ENCODE measurements at places on chromosomes 5 and 9.

GRCh38 chr9:1050125-1050895, at the start of gene DMRT2:
TSS of gene DMRT2 (plus strand) at chr9:1050357. CDS start at chr9:1051614, 1,257 bp downstream.
- DNase-seq = no peak

DNA sequence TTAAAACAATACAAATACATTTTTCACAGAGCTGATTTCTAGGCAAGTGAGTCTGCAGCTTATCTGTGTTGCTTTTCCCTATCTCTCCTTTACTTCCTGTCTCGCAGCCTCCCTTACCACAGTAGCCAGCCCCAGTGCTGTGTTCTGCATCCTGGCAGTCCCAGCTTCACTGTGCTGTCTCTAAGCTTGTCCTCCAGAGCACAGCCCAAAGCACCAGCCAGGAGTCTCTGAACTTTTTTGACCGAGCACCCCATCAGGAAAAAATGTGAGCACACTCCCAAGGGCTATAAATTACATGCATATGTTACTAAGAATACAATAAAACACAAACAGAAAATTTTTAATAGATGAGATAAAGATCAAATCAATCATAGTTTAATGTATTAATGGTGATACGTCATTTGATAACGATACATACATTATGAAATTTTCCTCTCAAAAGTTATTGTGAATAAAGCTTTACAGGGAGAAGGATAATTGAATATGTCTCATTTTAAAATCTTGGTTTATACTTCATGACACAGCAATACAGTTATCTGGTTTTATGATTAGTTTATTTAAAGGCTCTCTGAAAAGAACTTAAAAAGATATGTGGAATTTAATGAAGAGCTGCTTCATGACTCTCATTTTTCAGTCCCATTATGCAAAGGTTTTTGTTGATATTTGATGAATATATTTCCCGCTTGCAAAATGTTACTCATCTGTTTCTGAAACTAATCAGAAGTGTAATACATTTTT, 7.3 kb upstream of the RHOBTB3 start:
- no peak for DNase-seq

DNA sequence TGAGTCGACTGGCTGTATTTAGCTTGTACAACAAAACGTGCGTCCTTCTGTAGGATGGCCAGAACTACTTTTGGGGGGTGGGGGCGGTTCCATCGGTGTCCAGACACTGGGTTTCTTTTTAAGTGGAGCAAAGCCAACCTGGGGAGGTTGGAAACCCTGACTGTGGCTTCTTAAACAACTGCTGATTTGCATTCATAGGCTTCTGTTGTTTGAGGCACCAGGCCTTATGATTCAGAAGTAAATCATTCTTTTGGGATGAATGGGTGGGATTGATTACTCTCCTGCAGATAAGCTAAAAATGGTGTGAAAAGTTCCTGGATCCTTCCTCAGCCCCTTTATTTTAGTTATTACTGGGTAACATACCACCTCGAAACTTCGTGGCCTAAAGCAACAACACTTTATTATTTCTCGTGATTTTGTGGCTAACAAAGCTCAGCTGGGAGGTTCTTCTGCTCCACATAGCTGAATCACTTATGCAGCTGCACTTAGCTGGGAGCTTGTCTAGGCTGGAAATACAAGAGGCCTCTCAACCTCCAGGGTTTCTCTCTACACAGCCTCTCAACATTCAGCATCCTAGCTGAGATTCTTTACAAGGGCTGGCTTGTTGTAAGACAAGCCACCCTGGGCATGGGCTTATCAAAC, 12.2 kb upstream of the SMIM32 start:
- DNase-seq = no peak

GRCh38 chr5:127757576-127757975, 54.4 kb downstream of the CCDC192 start:
- DNase-seq = no peak

- DNase-seq = no peak
Observed at GRCh38 chr9:113477661-113478060, 14.1 kb downstream of the RGS3 start.

- DNase-seq = no peak
Observed at GRCh38 chr9:127176631-127177030, 54.2 kb upstream of the ANGPTL2 start.

DNA sequence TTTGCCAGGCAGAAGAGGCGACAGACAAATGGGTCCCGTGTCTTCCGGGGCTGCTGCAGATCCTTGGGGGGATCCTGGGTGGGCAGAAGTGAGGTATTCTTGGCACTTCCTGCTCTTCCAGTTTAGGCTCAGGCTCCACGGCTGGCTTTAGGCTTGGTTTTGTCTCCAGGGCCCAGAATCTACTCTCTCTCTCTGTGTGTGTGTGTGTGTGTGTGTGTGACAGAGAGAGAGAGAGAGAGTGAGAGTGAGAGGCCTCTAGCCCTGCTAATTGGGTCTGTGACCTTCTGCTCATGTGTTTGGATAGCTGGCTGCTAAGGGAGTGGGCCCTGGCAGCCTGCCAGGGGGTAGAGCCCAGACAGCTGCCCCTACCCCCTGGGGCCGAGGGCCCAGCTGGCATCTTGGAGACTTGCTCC, 39.3 kb downstream of the CRB2 start:
- DNase-seq = no peak

DNA sequence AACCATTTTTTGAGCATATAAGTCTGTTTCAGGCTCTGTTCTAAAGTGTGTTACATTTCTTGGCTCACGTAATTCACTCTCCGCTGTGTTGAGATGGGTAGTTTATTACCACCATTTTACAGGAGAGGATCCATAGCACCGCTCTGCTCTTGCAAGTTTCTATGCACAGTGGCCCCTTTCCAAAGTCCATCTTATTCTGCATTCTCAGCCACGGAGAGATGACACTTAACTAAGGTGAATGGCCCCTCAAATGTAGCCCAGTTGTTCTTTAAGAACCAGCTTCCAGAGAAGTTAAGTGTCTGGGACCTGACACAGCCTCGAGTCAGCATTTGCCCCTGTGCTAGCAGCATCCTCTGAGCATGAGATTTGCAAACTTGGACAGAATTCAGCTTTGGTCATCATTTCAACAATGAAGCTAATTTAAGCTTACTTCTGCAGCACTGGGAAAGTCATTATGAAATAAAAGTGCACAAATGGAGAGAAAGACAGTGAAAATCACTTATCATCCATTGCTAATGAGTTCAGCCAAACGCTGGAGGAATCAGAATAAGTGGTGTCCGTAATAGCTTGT, 61.9 kb downstream of the FAM78A start:
- DNase-seq = no peak

- no peak for DNase-seq
Observed at GRCh38 chr5:95989283-95990048, 27.8 kb upstream of the ELL2 start.

GRCh38 chr5:65623482-65623881, 651 bp downstream of the TRIM23 start:
- DNase-seq = no peak

GRCh38 chr5:148781766-148782165, 44.6 kb upstream of the ADRB2 start:
- DNase-seq = no peak

- DNase-seq = no peak
Observed at GRCh38 chr9:120360046-120360445, 219.9 kb downstream of the CDK5RAP2 start.

- no peak for DNase-seq
Observed at GRCh38 chr5:158398360-158399201, 539.6 kb upstream of the CLINT1 start.

- DNase-seq = no peak
Observed at GRCh38 chr5:157471709-157472108, 11.7 kb downstream of the NIPAL4 start.

DNA sequence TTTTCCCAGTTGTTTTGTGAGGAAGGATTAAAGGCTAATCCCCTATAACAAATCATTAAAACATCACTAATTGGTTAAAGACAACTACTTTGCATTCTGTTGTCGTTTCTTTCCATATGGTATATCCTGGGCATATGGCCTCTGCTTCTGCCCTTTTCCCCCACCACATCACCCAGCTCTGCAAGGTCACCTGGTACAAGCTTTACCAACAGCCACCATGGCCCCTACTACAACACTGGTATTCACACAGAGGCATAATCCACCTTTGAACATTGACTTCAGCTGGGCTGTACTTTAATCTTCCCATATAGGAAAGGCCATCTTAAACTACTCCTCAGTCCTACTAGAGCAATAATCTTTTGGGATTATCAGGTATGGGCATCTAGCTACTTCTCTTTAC, 866.1 kb downstream of the TLE4 start:
- DNase-seq = no peak

DNA sequence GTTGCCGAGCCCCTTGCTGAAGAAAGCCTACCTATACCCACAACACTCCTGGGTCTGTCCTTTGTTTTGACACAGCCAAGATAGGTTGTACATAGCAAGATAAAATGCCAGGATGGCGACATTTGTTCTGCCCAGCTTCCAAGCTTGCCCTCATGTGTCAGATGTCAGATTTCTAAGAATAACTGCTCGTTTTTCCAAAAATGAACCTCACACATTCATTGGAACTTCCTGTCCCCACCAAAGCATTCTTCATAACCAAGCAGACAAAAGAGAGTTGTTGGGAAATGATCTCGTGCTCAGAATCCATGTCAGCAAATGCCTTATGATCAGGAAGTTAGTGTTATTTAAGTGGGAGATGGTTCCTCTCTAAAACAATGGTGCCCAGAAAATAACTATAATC, 210.1 kb downstream of the ZNF608 start:
- no peak for DNase-seq

- DNase-seq = no peak
Observed at GRCh38 chr5:22709743-22710142, 143.4 kb downstream of the CDH12 start.

- DNase-seq = no peak
Observed at GRCh38 chr5:40906351-40906751, 2.9 kb upstream of the C7 start.

DNA sequence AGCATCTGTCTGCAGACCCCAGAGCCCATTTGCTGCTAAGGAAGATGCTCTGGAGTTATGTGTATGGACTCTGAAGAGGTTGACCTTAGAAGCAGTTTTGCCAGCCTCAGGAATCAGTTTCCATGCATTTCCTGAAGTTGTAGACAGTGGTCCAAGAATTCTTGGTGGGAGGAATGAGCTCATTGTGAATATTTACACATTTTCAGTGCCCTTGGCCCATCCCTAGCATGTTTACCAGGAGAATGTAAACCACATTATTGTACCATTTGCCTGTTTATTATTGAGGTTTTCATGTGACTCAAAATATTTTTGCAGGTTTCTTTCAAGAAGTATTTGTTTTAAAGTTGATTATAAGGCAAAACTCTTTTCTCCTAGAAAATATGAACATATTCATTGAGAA, 93.8 kb downstream of the NXNL2 start:
- no peak for DNase-seq

GRCh38 chr5:3026651-3027050, 275.2 kb upstream of the IRX2 start:
- DNase-seq = no peak

DNA sequence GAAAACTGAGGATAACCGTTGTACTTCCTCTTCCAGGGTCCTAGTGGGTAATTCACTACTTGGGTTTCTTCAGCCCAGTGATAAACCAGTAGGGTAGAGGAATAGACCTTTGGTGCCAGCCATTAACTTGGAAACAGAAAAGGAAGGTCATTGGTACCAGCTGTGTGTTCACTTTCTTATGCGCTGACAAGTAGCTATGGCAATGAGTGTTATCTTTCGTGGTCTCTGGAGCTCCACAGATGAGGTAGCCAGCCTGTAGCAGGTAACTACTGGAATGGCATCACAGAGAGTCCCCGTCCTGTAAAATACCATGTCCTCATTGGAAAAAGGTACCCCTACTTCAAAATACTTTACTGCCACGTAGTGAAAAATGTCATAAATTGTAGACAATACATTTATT, 2.3 kb downstream of the UHRF2 start:
- no peak for DNase-seq

- no peak for DNase-seq
Observed at GRCh38 chr9:130286781-130287428, 21.3 kb downstream of the HMCN2 start.

- no peak for DNase-seq
Observed at GRCh38 chr9:114034196-114034595, 43.9 kb downstream of the AMBP start.

DNA sequence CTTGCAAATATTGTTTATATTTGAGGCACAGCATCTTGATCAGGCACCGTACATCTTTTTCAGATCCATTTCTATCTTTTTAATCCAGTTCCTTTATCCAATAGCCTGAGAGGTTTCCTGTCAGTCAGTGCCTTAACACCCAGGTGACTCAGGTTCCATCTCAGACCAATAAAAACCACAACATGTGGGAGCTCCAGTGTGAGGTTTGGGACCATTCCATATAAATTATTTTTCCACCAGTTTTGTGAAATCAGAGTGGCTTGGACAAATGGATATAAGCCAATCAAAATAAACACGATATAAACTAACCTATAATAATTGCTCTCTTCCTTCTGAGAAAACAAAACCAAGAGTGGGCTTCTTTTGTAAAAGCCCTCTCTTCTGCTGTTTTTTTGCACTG, 351.3 kb downstream of the NTRK2 start:
- no peak for DNase-seq

DNA sequence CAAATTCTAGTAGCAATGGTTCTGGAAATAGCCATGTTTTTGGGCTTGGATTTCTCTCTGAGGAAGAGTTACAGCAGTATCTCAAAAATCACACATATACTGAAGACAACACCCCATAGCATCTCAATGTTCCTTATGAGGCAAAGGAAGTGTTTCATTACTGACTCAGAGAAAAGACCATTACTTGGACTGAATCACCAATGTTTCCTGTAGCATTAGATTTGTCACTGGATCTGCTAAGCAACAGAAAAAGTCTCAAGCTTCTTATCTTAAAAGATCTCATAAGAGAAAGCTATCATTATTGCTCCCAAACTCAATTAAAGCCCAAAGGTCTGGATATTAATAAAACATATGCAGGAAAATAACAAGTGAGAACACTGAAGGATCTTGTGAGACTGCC, 272.4 kb downstream of the ADAMTS6 start:
- DNase-seq = no peak

GRCh38 chr5:150288361-150288760, 1.2 kb downstream of the CAMK2A start:
- DNase-seq = no peak

GRCh38 chr5:31218978-31219377, 25.5 kb downstream of the CDH6 start:
- DNase-seq = no peak

DNA sequence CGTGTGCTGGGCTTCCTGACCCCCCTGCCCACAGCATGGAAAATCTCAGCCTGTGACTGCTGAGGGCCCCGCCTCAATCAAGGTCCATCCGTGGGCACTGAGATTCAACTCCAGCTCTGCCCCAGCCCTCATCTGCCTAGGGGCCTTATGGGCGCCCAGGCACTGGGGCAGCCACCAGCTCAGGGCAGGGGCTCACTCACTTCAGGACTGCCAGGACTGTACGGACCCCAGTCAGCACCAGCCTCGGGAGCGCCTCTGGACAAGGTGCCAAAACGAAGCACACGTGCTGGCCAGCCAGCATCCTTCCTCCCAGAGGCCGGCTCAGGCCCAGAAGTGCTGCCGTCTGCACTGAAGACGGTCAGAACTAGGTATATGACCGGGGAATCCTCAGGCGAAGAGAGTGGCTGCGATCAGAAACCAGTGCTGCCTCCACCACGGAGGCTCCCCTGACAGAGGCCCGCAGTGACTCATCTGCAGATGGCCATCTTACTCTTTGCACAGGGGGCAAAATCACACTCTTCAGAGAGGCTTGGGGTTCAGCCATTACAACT, 19.6 kb downstream of the CLPTM1L start:
- no peak for DNase-seq

Measured in stimulated activated CD8-positive, alpha-beta memory T cell treated with anti-CD3 and anti-CD28 coated beads, Interleukin-4, amount 100 ng/mL, for 1 hour (primary cell).